ENCODE measurements at places on chromosomes 3 and 15.

GRCh38 chr15:31402511-31403056, 75.9 kb downstream of the KLF13 start:
- H3K36me3 ChIP-seq, result no peaks in the 10 kb centered on the region
- H3K27me3 ChIP-seq, result no peaks in the 10 kb centered on the region
- peak overlapping the region; percentile 89 for H3K27ac ChIP-seq
- peak overlapping the region; percentile 20 for H3K4me3 ChIP-seq
- peak; percentile 93 for DNase-seq
- peaks cover 7% of the 10 kb centered on the region for H3K4me1 ChIP-seq

GRCh38 chr3:135079095-135079494, 284.0 kb downstream of the EPHB1 start:
- H3K4me3 ChIP-seq, result no peak overlapping the region
- DNase-seq, result no peak
- H3K27ac ChIP-seq, result no peak overlapping the region
- H3K27me3 ChIP-seq, result no peaks in the 10 kb centered on the region
- no peaks in the 10 kb centered on the region for H3K4me1 ChIP-seq
- no peaks in the 10 kb centered on the region for H3K36me3 ChIP-seq

DNA sequence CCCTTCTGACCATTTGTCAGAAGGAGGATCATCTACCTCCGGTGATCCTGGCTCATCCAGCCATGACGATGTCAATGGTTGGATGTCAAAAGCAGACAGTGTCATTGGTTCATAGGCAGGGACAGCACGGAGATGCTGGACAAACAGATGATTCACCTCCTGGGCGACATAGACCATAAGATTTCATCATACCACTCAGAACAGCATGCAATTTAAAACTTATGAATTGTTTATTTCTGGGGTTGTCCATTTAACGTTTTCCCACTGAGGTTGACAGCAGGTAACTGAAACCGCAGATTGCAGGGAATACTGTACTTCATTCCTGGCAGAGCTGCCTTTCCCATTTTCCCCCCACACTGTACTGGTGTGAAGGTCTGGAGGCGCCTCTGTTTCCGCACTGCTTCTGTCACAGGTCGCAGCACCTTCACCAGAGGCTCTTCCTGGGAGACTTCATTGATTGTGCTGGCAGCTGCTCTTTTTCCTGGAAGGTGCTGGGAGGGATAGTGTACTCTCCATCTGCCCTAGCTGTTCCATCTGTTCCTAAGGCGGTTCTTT, 32.5 kb upstream of the TMOD3 start:
- no peak overlapping the region for H3K4me3 ChIP-seq
- no peak overlapping the region for H3K27ac ChIP-seq
- H3K27me3 ChIP-seq, result no peaks in the 10 kb centered on the region
- no peaks in the 10 kb centered on the region for H3K4me1 ChIP-seq
- no peak for DNase-seq
- H3K36me3 ChIP-seq, result no peaks in the 10 kb centered on the region

- peaks cover 5% of the 10 kb centered on the region for H3K4me1 ChIP-seq
- DNase-seq, result no peak
- no peaks in the 10 kb centered on the region for H3K27me3 ChIP-seq
- H3K36me3 ChIP-seq, result no peaks in the 10 kb centered on the region
- no peak overlapping the region for H3K4me3 ChIP-seq
- H3K27ac ChIP-seq, result peak overlapping the region; percentile 44
Observed at GRCh38 chr3:45055411-45056143, 29.5 kb downstream of the CLEC3B start.

DNA sequence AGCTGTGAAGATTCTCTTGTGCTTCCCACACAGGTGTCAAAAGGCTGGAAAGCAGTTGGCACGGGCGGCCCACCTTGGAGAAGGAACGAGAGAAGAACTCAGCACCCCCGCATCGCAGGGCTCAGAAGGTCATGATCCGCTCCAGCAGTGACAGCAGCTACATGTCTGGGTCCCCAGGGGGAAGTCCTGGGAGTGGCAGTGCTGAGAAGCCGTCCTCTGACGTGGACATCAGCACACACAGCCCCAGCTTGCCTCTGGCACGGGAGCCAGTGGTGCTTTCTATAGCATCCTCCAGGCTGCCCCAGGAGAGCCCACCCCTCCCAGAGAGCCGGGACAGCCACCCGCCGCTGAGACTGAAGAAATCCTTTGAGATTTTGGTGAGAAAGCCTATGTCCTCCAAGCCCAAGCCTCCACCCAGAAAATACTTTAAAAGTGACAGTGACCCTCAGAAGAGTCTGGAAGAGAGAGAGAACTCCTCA, 31.4 kb downstream of the STARD5 start:
- H3K4me1 ChIP-seq, result no peaks in the 10 kb centered on the region
- H3K27me3 ChIP-seq, result no peaks in the 10 kb centered on the region
- no peaks in the 10 kb centered on the region for H3K36me3 ChIP-seq
- H3K4me3 ChIP-seq, result no peak overlapping the region
- H3K27ac ChIP-seq, result no peak overlapping the region

- no peaks in the 10 kb centered on the region for H3K4me1 ChIP-seq
- H3K27me3 ChIP-seq, result no peaks in the 10 kb centered on the region
- H3K27ac ChIP-seq, result no peak overlapping the region
- no peaks in the 10 kb centered on the region for H3K36me3 ChIP-seq
- DNase-seq, result no peak
Observed at GRCh38 chr15:78193731-78194567, 40.4 kb downstream of the ACSBG1 start.

DNA sequence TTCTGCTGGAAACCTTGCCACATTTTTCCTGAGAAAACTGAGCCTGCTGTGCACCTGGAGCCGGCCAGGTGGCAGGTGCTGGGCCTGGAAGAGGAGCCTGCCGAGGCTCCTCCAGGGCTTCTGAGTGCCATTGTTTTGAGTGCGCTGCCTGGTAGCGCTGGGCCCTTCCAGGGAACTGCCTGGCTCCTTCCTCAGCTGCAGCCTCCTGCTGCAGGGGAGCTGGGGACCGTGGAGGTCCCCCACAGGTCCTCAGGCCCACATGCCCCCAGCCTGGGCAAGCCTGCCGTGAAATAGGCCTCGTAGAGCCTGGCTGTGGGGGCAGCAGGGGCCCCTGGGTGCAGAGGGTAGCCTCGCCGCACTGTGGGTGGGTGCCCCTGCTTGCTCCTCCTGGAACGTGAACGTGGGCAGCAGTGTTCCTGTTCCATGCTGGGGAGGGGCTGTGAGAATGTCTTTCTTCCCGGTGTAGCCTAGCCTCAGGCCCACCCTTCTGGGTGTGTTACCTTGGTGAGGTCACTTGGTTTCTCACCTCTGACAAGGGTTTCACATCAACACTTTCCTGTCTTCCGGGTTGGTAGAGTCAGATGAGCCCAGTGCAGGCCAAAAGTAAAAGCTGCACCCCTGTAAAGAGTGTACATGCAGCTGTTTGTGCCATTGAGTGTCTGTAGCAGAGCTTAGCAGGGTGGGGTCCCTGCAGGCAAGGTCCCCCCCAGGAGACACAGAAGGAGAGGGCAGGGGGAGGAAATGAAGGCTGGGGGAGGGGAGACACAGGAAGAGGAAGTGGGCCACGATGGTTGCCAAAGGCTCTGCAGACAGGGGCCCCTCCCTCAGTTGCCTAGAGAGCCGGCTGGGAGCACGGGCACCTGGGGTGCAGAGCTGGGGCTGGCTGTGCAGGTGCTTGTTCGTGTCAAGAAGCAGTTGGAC, 34.5 kb downstream of the KLF13 start:
- no peak overlapping the region for H3K4me3 ChIP-seq
- DNase-seq, result no peak
- peaks cover 12% of the 10 kb centered on the region for H3K36me3 ChIP-seq
- peak overlapping the region; percentile 65 for H3K27ac ChIP-seq
- peaks cover 12% of the 10 kb centered on the region for H3K4me1 ChIP-seq
- H3K27me3 ChIP-seq, result no peaks in the 10 kb centered on the region

DNA sequence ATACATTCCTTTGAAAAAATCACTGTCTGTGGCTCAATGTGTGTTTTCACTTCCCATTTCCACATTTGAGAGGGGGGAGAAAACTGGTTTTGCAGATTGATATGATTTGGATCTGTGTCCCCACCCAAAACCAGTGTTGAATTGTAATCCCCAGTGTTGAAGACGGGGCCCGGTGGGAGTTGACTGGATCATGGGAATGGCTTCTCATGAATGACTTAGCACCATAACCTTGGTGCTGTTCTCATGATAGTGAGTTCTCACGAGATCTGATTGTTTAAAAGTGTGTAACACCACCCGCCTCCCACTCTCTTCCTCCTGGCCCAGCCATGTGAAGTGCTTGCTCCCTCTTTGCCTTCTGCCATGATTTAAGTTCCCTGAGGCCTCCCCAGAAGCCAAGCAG, 16.1 kb downstream of the TMEM207 start:
- no peak for DNase-seq
- no peaks in the 10 kb centered on the region for H3K36me3 ChIP-seq
- H3K27me3 ChIP-seq, result no peaks in the 10 kb centered on the region
- H3K4me1 ChIP-seq, result no peaks in the 10 kb centered on the region
- H3K4me3 ChIP-seq, result no peak overlapping the region

DNA sequence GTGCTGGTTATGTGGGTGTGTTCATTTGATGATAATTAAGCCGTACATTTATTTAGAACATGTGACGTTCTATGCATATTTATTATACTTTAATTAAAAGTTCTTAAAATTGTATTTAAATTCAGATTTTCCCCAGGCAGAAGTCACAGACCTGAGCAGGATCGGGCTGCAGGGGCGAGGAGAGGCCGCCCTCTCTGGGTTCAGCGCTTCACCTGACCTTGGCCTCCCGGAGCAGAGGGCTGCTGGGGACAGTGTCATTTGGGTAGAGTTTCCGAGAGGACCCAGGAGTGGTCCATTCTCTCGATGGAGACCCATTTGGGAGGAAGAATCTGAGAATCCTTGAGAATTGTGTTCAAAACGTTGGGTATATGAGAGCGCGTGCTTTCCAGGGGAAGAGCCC, 12.0 kb upstream of the TOPBP1 start:
- no peak overlapping the region for H3K27ac ChIP-seq
- DNase-seq, result no peak
- H3K4me1 ChIP-seq, result no peaks in the 10 kb centered on the region
- H3K27me3 ChIP-seq, result no peaks in the 10 kb centered on the region
- no peak overlapping the region for H3K4me3 ChIP-seq
- no peaks in the 10 kb centered on the region for H3K36me3 ChIP-seq

GRCh38 chr3:48820612-48821324, 26.9 kb downstream of the PRKAR2A start:
- no peak overlapping the region for H3K27ac ChIP-seq
- H3K4me1 ChIP-seq, result peaks cover 6% of the 10 kb centered on the region
- H3K36me3 ChIP-seq, result peaks cover 3% of the 10 kb centered on the region
- no peak for DNase-seq

- DNase-seq, result peak; percentile 76
- no peak overlapping the region for H3K4me3 ChIP-seq
- H3K27me3 ChIP-seq, result no peaks in the 10 kb centered on the region
- H3K27ac ChIP-seq, result peak overlapping the region; percentile 66
- no peaks in the 10 kb centered on the region for H3K36me3 ChIP-seq
- H3K4me1 ChIP-seq, result peaks cover 3% of the 10 kb centered on the region
Observed at GRCh38 chr15:84992157-84992944, 10.7 kb downstream of the PDE8A start.

DNA sequence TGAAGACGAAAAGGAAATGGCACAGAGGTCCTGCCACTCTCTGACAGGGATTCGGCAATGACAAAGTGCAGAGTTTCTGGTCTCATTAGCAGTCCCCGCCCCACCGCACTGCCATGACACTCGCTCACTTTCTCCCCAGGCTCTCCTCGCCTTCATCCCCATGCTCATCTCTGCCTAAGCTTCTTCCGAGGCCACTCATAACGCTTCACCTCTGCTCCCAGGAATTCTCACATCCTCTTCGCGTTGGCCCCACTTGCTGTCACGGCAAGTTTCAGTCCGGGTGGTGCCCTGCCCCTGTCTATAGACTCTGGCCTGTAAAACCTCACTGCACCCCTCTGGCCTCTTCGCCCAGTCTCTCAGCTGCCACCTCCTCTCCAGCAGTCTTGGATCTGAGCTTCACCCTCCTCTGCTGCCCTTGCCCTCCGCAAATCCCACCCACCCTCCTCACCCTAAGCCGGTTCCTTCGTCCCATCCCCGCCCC, 654 bp downstream of the RUBCN start:
- peak overlapping the region; percentile 99 for H3K4me3 ChIP-seq
- no peaks in the 10 kb centered on the region for H3K4me1 ChIP-seq
- DNase-seq, result no peak

DNA sequence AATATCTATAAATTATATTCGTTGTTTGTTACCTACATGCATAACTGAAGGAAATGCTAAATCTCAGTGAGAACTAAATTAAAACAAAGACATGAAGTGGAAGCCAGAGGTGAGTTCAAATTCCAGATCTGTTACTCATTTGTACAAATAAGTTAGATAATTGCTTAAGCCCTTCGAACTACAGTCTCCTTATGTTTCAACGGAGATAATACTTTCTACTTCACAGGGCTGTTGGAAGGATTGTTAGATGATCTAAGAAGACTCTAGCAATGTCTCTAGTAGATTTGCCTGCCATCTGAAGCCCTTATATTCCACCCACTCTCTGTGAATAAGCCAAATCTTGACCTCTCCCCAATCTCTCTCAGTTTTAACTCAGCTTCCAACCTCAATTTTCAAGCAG, 125.8 kb downstream of the P2RY1 start:
- no peak for DNase-seq
- no peaks in the 10 kb centered on the region for H3K27me3 ChIP-seq
- H3K4me3 ChIP-seq, result no peak overlapping the region

- H3K27me3 ChIP-seq, result no peaks in the 10 kb centered on the region
- no peak overlapping the region for H3K4me3 ChIP-seq
- H3K27ac ChIP-seq, result no peak overlapping the region
- H3K36me3 ChIP-seq, result no peaks in the 10 kb centered on the region
- peaks cover 2% of the 10 kb centered on the region for H3K4me1 ChIP-seq
- DNase-seq, result peak; percentile 69
Observed at GRCh38 chr3:121995161-121996137, 26.6 kb downstream of the ILDR1 start.

DNA sequence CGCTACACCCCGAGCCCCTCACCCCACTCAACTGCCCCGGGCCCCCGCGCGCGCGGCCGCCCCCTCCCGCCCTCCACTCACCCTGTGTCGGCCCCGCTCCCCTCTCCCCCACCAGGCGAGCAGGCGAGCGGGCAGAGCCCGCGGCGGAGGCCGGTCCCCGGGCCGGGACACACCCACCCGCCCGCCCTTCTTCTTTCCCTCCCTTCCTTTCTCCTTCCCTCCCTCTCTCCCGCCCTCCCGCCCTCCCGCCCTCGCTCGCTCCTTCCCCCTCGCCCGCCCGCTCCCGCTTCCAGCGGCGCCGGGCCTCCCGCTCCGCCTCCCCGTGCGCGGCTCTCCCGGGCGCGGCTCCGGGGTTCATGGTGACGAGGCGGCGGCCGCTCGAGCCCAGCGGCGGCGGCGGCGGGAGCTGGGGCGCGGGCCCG, at the start of gene CTDSPL:
Gene CTDSPL (plus strand): TSS at position 261 of the 422 bp plus-strand sequence. CDS start 320 bp downstream, outside the sequence.
- DNase-seq, result peak; percentile 75
- H3K27me3 ChIP-seq, result no peaks in the 10 kb centered on the region
- H3K4me1 ChIP-seq, result peaks cover 4% of the 10 kb centered on the region
- peak within 1 kb of the TSS; percentile 86 for H3K4me3 ChIP-seq

- H3K4me1 ChIP-seq, result no peaks in the 10 kb centered on the region
- H3K27ac ChIP-seq, result no peak overlapping the region
- no peak for DNase-seq
- H3K27me3 ChIP-seq, result no peaks in the 10 kb centered on the region
- H3K36me3 ChIP-seq, result no peaks in the 10 kb centered on the region
Observed at GRCh38 chr3:187551416-187551815, 118.8 kb downstream of the SST start.

GRCh38 chr3:53215816-53216215, 40.0 kb downstream of the TKT start:
- H3K4me1 ChIP-seq, result no peaks in the 10 kb centered on the region
- no peak overlapping the region for H3K27ac ChIP-seq
- H3K27me3 ChIP-seq, result no peaks in the 10 kb centered on the region
- no peaks in the 10 kb centered on the region for H3K36me3 ChIP-seq
- no peak overlapping the region for H3K4me3 ChIP-seq
